ENCODE measurements at places on chromosomes 11 and 22.

- DNase-seq, result no peak
Observed at GRCh38 chr11:10095412-10096208, 198.4 kb downstream of the SBF2 start.

GRCh38 chr11:7513234-7514098, at the start of gene PPFIBP2:
TSS of gene PPFIBP2 (plus strand) at chr11:7513999. CDS start at chr11:7549476, 35,477 bp downstream.
- no peak for DNase-seq

DNA sequence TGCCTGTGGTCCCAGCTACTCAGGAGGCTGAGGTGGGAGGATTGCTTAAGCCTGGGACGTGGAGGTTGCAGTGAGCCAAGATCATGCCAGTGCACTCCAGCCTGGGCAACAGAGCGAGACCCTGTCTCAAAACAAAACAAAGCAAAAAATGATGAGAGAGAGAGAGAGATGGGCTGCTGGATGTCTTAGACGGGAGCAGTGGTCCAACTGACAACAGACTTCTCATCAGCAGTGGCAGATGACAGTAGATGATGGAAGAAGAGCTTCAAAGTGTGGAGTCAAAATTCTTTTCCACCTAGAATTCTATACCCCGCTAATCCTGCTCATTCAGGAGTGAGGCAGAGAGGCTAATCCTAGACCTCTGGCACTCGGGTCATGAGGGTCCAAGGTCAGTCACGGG, 29.0 kb upstream of the ACR start:
- no peak for DNase-seq

GRCh38 chr11:128239306-128239705, 348.1 kb downstream of the ETS1 start:
- DNase-seq, result no peak

DNA sequence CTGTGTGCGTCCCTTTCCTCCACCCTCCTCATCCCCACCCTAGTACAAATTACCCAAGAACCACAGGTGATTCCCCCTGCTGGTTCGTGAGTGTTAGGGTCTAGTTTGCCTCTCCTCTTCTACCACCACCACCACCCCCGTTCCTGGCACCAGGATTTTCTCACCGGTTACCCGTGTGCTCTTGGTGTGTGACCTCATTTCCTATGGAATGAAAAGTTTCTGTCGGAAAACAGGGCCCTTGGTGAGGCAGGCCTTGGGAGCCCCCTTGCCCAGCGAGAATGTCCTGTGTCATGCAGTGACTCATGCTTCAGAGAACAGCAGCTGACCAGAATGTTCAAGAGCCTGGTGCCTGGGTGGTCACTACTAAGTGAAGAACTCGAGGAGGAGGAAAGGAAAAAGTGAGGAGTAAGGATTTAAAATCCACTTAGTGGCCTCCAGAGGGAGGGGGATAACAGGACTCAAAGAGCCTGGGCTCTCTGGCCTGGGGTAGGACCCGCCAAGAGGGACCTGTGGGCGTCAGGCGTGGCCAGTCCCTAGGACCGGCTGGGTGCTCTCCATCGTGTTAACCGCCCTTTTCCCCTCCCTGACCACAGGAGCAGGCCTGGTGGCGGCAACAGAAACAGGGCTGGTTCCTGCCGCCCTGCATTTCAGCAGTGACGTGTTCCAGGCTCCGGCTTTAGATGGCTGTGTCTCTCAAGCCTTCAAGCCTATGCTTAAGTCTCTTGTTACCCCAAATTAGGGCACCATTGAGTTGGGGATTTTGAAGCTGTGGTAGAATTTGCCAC, 30.2 kb downstream of the C22orf31 start:
- peak; percentile 95 for DNase-seq

DNA sequence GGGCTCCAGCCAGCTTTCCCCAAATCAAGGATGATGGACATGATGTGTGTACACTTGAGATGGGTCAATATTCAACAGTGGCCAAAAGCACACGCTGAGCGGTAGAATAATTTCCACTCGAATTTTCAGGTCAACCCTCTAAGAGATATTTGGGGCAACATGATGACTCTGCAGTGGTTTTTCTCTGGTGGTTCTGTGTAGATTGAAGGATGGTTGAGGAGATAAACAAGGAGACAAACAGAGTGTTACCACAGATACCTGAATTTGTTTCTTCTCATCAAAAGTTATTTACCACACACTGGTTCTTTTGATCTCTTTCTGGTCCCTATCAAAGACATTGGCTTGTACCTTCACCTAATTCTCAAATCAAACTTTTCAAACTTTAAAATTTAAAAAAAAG, 242.0 kb downstream of the ETS1 start:
- DNase-seq, result no peak

DNA sequence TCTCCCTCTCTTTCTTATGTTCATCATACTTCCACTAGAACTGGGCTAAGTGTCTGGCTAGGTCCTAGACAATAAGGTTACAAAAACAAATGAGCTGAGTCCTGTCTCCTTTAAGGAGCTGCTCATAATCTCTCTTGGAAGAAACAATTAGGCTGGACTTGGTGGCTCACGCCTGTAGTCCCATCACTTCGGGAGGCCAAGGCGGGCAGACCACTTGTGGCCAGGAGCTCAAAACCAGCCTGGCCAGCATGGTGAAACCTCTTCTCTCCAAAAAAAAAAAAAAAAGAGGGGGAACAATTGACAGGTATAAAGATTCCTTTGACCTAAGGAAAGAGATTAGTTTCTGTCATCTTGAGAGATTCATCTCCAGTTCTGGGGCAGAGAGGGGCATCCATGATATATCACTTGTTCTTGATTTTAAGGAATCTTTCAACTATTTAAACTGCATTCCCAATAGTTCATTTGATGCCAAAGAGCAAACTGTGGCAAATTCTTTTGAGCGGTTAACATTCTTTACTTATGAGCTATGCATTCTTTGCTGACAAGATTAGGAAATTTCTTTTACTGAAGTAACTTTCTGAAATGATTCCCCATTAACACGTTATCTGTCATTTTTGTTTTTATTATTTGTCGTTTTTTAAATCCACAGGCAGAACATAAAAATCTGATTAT, 125.5 kb downstream of the C11orf87 start:
- DNase-seq, result no peak

DNA sequence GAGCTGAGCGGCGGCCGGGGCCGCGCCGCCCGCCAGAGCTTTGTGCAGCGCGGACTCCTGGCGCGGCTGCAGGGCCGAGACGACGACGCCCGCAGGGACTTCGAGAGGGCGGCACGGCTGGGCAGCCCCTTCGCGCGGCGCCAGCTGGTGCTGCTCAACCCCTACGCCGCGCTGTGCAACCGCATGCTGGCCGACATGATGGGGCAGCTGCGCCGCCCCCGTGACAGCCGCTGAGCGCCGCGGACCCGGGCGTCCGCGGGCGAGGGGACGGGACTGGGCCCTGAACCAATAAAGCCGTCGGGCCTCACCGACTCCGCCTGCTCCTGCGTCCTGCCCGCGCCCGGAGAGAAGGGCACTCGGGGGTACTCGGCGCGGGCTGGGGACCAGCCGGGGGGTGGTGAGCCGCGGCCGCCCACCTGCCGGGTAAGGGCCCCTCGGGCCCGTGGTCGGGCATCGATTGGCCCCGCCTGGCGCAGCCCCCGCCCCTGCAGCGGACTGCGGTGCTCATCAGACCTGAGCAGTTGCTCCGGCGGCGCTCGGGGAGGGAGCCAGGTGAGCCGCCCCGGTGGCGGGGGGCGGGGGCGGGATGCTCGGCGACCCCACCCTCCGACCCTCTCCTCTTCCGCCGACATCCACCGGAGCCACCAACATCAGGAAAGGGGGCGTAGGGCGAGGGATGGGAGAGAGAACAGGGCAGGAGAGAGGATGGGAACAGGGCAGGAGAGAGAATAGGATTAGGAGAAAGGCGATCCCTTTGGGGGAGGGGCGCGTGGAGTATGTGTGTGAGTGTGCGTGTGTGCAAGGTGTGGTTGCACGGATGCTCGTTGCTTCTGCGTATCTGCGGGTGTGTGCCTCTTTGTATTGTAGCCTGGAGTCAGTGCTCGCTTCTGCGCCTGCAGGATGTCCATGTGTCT, at the start of gene TMEM25:
Gene TMEM25, plus strand, starts transcription at position 510 of the 914 bp plus-strand sequence. CDS start 610 bp downstream, outside the sequence.
- no peak for DNase-seq

- no peak for DNase-seq
Observed at GRCh38 chr11:95883381-95883780, 40.5 kb downstream of the MTMR2 start.

GRCh38 chr11:111230122-111230465, 15.4 kb upstream of the POU2AF2 start:
- DNase-seq, result no peak

- no peak for DNase-seq
Observed at GRCh38 chr11:121429556-121429955, 22.6 kb upstream of the SORL1 start.

DNA sequence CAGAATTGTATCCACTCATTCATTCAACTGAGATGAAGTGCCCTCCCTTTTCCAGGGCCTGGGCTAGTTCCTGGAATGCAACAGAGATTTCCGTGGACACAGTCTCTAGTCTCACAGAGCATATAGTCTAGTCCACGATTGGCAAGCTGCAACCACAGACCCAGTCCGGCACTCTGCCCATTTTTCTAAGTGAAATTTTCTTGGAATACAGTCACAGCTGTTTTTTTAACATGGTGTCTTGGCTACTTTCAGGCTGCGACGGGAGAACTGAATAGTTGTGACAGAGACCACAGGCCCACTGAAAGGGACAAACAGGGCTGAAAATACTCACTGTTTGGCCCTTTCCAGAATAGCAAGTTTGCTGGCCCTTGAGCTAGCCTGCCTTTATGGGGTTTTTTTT, 29.2 kb downstream of the ALG12 start:
- DNase-seq, result no peak

GRCh38 chr11:88231894-88232482, 56.7 kb upstream of the RAB38 start:
- peak; percentile 10 for DNase-seq

DNA sequence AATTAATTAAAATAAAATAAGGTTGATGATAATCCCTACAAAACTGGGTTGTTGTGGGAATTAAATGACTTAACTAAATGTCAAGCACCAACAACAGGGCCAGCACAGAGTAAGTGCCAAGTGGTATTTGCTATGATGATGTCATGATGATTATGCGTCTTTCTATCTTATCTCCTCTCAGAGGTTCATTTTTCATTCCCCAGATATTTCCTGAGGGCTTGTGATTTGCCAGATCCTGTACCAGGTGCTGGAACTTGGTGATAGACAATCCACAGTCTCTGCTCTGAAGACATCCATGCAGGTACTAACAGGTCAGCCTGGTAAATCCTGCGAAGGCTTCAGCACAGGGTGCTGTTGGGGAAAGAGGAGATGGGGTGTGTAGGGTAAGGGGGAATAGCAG, 8.1 kb upstream of the MYH9 start:
- no peak for DNase-seq

DNA sequence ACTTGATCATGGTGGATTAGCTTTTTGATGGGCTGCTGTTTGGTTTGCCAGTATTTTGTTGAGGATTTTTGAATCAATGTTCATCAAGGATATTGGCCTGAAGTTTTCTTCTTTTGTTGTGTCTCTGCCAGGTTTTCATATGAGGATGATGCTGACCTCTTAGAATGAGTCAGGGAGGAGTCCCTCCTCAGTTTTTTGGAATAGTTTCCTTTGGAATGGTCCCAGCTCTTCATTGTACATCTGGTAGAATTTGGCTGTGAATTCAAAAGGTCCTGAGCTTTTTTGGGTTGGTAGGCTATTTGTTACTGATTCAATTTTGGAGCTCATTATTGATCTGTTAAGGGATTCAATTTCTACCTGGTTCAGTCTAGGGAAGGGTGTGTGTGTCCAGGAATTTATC, 78.1 kb downstream of the CTSC start:
- no peak for DNase-seq

DNA sequence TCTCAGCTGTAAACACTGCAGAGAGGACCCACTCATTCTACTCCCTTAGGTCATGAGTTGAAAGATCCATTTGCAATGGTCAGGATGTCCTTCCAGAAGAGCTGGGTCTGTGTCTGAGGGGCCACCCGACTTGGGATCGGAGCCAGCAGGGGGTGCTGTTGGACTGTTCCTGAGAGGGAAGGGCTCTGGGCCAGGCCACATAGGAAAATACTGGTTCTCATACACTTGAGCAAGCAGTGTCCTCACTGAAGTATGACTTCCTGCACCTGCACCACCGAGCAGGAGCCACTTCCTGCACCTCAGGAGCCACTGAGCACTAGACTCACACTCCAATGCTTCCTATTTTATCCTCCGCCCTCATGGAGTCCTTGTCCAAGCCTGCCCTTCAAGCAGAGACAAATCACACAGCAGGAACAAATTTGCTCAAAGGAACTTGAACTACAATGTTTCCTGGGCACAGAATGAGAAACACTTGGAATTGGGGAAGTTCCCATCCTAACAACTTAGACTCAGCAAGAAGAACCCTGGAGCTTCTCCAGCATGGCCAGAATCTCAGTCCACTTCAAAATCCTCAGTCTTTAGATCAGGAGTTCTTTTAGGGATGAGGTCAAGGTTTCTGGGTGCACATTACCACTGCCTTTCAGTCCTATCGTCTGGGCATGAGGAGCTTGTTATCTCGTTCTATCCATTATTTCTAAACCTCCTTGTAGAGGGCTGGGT, 36.6 kb upstream of the VPREB1 start:
- peak; percentile 21 for DNase-seq

DNA sequence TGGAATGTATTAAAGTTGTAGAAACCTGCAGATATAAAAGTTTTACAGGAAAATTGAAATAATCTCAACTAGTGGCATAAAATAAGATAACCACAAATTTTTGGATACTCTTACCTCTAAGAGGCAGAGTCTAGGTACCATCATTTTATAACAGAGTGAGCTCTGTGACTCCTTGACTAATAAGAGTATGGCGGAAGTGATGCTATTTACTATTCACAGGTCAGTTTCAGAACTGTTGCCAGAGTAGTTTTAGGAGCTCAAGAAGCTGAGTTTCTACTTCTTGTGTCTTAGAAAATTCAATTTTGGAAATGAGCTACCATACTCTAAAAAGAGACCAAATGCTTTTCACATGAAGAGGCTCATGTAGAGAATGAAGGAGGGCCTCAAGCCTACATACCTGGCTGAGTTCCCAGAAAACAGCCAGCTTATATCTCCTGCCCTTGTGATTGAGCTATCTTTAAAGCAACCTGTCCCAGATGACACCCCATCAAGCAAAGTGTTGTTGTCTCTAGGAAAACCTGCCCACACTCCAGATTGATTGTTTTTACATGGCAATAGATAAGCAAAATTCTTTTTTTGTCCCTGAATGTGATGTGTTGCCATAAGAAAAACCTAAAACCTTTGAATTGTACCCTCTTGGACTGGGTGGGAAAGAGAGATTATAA, 712.8 kb upstream of the CNTN5 start:
- DNase-seq, result no peak

- DNase-seq, result no peak
Observed at GRCh38 chr22:26941896-26942636, 284.7 kb downstream of the MIAT start.

Measured in smooth muscle cell of the brain vasculature (primary cell).